Femur (tissue), 1 donor: ENCODE measurements at places on chromosomes 3 and 15.
A peak's percentile ranks its signal among the peaks of the same experiment; 100 is the strongest.

DNA sequence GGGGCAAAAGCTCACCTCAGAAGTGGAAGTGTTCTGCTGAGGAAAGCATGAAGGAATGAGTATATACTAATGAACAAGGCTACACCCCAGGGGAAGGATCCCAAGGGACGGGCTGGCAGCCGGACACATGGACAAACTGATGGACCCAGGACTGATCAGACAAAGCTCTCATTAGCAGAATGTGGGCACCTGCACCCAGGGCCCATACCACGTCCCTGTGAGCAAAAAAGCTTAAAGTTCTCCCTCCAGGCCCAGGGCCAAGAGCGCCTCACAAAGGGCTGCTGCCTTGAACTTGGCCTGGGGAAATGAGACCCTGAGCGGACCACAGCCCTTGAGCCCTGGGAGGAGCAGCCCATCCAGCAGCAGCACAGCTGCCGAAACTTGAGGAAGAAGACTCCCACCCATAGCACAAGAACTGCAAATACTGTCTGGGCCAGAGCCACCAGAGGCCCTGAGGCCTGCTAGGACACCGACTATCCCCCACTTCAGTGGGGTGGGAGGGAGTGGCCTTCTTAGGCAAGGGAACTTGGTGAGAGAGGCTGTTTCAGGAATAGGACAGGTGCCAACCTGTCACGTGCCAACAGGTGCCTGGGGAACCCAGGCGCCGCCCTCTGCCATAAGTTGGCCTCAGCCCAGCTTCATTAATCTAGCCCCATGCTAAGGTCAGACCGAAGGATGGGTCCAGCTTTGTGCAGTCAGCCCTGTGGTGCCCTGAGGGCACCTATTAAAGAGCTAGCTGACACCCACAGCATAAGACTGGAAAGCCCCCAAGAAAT is 2.3 kb upstream of the GMPPB start:
- DNase-seq, result peak; percentile 26

- peak; percentile 58 for DNase-seq
These were observed 2.7 kb downstream of the BCL6 start for GRCh38 chr3:187742351-187743171.

DNA sequence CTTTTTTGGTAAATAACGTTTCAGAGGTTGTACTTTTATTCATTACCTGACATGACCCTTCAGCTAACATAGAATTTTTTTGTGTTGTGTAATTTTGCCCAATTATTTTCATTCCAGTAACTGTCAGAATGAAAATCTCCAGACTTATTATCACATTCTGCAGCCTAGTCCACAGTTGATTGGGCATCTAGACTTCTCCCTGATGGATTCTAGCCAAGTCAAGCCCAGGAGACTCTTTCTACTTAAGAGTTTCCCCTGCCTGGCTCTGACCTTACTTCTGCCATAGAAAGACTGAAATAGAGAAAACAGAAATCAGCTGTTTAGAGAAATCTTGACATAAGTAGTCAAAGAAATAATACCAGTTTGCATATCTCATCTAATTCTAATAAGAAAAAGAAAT is 82.9 kb upstream of the CDAN1 start:
- no peak for DNase-seq

GRCh38 chr15:59473226-59473625 is 35.2 kb downstream of the FAM81A start:
- no peak for DNase-seq

GRCh38 chr3:32309654-32310242 is 71.3 kb downstream of the CMTM8 start:
- no peak for DNase-seq
